ENCODE measurements at places on chromosomes 5 and 9.

- DNase-seq, result peak; percentile 30
Measured at GRCh38 chr5:170497311-170498038, 6.3 kb upstream of the KCNIP1 start.

GRCh38 chr9:122261469-122261881 is 3.2 kb downstream of the RBM18 start:
- DNase-seq, result peak; percentile 72

GRCh38 chr5:153223376-153223775 is 267.1 kb upstream of the GRIA1 start:
- no peak for DNase-seq

GRCh38 chr9:123425261-123425821 is 69.3 kb downstream of the CRB2 start:
- no peak for DNase-seq

GRCh38 chr9:116333254-116333653 is 179.7 kb downstream of the PAPPA start:
- DNase-seq, result no peak

Data from fibroblast of mammary gland (primary cell).